ENCODE measurements at places on chromosomes 11 and 22.
A peak's percentile ranks its signal among the peaks of the same experiment; 100 is the strongest.

DNA sequence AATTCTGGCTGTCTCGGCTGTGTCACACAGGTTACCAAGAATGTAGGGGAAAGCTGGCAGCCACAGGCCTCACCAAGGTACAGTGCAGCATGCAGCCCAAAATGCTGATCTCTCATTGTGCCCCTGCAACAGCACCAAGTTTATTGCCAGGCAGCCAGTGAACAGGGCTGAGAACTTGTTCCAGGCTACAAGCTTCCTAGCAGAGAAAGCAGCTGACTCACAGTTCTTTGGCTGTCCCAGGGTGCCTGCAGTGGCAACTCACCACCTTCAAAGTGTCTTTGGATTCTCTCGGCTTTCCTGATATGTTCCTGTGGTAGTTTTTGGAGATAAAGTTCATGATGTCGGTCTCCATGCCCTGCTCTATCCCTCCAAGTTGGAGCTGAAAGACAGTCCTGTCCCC lies 719.1 kb upstream of the ANO3 start:
- DNase-seq, result no peak

DNA sequence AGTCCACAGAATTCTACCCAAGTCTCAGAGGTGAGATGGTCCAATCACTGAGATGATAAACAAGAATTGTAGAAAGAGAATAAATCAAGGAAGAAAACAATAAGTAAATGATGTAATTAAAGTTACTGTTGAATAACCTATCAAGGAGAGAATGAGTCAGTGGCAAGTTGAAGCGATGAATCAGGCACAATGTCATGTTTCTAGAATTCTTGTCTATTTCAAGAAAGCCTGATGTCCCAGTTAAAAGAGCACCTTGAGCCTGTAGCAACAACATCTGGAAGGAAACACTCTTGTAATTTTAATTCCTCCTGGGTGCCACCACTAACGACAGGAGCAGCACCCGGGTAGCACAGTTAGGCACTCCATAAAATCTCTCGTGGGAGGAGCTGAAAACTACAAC lies 67.9 kb upstream of the SLC35C1 start:
- DNase-seq, result no peak

- no peak for DNase-seq
These were observed 711.3 kb downstream of the OPCML start for GRCh38 chr11:132821014-132821413.

DNA sequence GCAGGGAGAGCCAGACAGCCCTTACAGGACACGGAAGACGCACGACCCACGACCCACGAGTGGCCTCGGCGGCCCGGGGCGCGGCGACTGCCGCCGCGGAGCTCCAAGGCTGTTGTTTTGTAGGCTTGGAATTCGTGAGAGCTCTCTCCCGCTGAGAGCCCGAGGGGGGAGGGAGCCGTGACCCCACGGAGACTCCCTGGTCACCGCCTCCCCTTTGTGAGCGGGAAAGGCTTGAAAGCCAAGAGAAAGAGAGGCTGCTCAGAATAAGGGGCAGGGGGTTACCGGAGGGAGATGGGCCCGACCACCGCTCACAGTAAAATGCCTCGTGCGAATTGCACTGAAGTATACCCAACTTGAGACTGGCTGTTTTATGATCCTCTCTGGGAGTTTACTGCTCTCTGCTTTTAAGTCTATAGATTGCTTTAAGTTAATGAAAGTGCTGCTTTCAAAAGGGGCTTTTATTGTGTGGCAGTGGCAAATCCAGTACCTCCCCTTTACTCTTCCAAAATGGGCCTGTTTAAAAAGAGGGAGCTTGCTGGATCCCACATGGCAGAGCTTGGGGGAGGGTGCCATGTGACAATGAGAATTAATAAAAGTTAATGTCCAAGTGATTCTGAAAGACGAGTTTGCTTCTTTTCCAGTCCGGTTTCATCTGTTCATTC lies 2.9 kb downstream of the PKNOX2 start:
- DNase-seq, result no peak

DNA sequence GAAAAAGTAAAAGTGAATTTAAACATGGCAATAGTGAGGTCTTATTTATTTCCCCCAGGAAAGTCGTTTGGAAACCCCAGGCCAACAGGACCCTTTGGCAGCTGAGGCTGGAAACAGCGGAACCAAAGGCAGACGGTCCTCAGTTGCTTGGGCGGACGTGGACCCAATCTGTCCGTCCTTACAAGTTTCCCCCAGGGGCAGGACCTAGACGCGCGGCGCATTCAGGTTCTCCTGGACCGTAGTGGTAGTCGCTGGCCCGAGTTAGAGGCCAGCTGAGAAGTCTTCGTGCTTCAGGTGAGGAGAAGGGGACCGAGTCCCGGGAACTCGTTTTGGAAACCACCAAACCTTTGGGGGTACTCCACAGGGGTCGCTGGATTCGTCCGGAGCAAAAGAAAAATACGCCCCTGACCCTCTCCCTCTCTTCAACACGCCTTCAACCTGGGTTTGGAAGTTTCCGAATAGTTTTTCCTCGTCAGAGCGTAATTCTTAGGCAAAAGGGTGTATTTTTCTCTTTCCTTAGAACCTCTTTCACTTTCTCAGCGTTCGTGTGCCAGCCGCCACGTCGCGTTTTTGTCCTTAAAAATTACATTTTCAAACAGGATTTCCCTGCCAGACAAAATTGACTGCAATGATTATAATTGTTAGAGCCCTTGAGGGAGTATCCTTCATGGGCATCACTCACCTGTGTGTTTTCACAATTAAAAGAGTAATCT lies 2.1 kb downstream of the METTL15 start:
- peak; percentile 27 for DNase-seq

DNA sequence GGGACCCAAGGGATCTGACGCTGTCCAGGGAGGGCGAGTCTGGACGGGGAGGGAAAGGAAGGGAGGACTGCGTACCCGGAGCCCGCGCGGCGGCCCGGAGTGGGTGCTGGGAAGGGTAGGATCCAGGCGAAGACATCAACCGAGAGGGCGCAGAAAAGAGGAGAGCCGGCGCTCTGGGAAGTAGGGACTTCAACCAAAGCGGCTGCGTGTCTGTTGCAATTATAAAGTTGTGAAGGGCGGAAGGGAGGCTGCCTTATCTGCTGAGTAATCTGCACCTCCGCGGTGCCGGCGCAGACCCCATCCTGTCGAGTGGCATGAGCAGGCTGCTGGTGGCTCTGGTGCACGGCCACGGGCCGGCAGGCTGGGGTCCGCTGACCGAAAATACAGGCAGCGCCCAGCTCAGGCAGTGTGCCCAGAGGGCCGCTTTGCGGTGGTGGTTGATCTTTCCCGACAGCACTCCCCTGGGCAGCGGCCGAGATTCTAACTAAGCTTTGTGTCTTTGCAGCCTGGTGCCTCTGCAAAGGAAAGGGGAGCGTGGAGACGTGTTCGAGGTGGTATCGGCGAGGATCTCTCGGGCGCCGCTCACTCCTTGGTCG lies 978 bp downstream of the C11orf87 start:
- no peak for DNase-seq

- no peak for DNase-seq
These were observed 1338.1 kb upstream of the TENM4 start for GRCh38 chr11:80778941-80779340.

DNA sequence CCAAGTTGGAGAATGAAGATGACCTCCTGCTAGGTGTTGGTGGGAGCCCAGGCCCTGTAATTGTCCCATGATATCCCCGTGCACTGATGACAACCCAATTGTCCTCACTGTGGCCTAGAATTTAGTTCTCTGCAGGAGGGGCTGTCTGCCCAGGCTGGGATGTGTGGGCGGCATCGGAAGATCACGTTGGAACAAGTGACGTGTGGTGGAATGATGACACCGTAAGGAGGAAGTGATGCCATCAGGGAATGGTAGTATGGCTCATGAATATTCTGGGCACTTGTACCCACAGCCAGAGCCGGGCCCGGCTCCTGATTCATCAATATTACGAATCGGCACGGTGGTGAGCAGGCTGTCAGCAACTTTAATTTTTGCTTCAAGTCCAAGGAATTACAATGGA lies 111.6 kb downstream of the MIAT start:
- DNase-seq, result no peak

GRCh38 chr11:45180179-45180847 lies 33.9 kb downstream of the PRDM11 start:
- no peak for DNase-seq

- no peak for DNase-seq
These were observed 48.7 kb downstream of the TENM4 start for GRCh38 chr11:79392161-79392560.

- DNase-seq, result no peak
These were observed 87.7 kb downstream of the PDE2A start for GRCh38 chr11:72586321-72587090.

DNA sequence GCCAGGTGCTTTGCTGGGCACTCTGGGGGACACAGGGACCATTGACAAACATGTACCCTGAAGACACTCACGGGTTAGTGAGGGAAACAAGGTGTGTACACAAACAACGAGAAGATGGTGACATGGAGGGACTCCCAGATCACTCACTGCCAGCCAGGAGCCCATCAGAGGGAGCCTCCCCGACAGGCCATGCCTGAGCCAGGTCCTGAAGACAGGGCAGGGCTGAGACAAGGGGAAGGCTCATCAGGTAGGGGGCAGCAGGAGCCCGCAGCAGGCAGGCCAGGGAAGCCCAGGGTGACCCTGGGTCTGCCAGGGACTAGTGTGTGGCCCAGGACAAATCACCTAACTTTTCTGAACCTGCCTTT lies 127.9 kb downstream of the BUD13 start:
- no peak for DNase-seq

DNA sequence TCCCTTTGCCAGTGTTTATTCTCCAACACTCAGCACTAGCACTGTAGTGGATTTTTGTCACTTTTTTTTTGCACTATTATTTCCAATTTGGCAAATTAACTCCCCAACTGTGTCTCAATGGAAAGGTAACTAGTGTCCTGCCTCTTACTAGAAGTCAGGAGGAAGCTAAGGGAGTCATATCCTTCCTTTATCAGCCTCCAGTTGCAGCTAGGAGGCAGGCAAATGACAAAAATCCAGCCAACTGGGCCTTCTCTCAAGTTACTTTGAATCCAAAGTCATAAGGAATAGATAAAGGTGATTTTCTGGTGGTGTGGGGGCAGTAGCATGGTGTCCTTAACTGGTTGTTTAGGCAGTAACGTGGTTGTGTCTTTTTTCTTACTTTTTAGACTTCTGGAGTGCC lies 15.6 kb upstream of the P4HA3 start:
- DNase-seq, result no peak

- no peak for DNase-seq
These were observed 15.4 kb upstream of the MPPED1 start for GRCh38 chr22:43396321-43396933.

DNA sequence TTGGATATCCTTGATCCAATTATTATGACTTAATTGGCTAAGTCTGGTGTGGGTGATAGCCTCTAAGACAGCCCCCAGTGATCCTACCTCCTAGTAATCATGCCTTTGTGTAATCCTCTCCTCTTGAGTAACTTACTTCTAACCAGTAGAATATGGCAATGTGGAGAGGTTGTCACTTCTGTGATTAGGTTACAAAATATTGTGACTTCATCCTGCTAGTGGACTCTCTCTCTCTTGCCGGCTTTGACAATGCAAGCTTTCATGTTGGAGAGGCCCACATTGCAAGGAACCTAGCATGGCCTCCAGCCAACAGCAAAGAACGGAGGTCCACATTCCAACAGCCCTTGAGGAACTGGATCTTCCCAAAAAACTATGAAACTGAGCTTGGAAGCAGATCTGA lies 19.5 kb downstream of the YPEL4 start:
- DNase-seq, result no peak

DNA sequence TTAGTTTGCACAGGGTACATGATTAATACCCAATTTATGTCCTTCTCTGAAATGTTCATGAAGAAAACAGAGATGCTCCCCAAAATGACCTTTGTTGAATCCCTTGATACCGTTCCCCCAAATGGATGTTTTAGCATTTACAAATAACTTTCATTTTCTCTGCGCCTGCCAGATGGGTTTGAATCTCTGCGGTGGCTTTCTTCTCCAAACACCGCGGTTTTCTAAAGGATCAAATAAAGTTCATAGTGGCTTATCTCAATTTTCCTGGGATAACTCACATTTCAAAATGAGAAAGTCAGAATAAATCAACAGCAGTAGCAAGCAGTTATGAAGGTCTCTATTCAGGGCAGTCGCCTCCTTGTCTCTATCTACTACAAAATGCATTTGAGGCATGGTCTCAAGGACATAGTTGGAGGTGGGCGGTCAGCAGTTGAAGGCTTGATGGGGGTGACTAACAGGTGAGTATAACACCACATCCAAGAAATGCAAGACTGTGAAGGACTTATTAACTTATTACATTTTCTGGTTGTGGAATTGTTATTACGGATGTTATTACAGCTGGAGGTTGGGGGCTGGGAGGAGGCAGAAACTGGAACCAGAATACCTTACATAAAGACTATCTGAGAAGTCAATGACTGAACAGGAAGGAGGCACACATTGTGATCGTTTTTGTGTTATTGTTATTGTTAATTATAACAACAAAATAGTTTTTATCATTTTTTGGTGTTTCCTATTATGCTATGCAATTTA lies 1513.3 kb downstream of the FAM181B start:
- DNase-seq, result no peak

GRCh38 chr11:56152333-56152732 lies 7.8 kb downstream of the OR8K5 start:
- no peak for DNase-seq

- DNase-seq, result no peak
These were observed 60.6 kb downstream of the PPP6R2 start for GRCh38 chr22:50403701-50404101.

DNA sequence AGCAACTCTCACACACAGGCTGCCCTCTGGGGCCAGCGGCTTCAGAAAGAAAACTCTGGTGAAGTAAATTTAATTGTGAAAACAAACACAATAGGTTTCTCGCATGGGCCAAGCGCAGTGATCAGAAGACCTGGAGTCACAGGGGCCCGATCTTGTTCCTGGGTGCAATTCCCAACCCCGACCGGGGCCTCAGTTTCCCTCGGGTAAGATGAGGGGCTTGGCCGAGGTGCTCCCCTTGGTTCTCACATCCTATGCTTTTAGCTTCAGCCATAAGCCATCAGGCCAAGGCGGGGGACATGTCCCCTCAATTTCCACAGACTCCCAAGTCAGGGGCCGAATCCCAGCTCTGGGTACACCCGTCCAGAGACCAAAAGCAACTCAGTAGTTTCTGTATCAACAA lies 11.5 kb downstream of the PHF21B start:
- no peak for DNase-seq

DNA sequence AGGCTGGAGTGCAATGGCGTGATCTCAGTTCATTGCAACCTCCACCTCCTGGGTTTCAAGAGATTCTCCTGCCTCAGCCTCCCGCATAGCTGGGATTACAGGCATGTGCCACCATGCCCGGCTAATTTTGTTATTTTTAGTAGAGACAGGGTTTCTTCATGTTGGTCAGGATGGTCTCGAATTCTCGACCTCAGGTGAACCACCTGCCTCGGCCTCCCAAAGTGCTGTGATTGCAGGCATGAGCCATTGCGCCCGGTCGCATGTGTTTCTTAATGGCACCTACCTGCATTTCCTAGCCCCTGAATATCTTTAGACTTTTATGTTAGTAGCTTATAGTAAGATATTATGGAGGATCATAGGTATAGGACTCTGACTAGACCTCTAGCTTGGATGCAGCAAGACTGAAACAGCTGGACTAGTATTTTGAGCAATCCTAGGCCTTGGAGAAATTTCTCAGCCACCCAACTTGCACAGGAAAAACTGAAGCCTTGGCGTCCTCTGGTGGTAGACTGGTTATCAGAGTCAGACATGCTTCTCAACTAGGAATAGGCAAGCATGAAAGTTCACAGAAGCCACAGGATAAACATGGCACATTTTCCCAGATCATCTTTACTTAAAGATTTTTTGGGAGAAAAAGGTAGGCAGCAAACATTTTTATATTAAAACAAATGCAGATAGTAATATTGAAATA lies 22.7 kb upstream of the C1QTNF4 start:
- DNase-seq, result no peak
